G401 (cell line): ENCODE measurements at places on chromosomes 4 and X.

GRCh38 chr4:24032371-24032989, 142.6 kb upstream of the PPARGC1A start:
- DNase-seq: no peak

DNA sequence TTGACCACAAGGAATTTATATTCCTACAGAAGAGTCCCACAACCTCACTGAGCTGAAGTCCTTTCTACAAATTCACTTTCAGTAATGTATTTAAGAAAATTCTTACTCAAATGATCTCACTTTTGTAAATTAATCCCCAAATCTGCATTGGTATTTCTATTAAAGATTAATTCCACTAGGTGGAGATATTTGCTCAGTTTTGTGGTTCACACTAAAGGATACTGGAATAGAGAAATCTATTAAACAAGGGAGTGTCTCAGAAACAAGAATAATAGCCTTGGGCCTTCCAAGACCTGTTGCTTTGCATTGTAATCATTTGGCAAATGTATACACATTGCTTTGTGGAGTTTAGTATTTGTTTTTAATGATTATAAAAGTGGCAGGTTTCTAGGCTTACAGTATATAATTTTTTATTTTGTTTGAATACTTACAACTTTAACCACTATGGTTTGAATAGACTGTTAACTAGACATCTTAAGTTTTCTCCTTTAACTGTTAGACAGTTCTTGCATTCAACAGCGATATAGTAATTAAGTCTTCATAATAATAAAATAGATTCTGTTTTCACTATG, 25.9 kb downstream of the CFAP299 start:
- DNase-seq: peak; percentile 40

DNA sequence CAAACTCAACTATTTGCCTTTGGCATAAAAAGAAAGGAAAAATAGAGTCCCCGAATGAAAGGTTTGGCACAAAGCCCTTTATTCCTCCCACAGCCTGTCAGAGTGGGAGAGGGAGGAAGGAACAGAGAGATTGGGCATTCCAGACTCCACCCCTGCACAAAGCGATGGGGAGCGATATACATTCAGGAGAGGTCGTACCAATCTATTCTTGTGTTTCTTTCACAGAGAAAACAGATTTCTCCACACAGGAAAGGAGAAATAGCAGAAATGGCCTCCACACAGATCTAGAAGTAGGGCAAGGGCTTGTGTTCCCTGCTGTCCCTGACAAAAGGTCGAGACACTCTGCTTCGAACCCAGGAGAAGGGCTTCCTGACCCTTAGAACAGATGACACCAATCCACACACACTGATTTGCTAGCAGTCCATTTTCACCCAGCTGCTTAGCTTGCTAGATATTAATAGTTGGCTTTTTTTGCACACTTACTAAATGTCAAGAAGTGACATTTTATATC, 197.4 kb downstream of the MAML3 start:
- DNase-seq: peak; percentile 50

DNA sequence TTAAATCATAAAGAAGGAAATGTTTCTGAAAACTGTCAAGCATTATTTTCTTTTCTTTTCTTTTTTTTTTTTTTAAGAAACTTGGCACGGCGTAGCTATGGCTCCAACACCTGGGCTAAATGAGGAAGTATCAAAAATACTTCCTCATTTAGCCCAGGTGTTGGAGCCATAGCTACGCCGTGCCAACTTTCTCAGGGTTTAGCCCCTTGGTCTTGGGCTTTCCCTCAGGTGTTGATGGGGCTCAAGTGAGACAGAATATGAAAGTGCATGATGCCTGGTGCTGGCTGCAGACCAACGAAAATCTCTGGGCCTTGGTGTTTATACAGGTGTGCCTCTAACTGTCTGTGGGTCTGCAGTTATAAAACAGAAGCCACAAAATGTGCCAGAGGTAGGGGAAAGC, 132.7 kb downstream of the ARHGAP24 start:
- DNase-seq: no peak

DNA sequence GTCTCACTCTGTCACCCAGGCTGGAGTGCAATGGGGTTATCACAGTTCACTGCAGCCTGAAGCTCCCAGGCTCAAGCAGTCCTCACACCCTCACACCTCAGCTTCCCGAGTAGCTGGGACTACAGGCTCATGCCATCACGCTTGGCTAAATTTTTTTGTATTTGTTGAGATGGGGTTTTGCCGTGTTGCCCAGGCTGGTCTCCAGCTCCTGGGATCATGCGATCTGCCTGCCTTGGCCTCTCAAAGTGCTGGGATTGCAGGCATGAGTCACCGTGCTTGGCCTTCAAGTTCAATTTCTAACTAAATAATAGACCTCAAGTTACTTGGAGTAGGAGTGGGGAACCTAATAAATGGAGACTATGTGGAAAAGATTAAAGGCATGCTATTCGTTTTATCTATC, 48.9 kb downstream of the MND1 start:
- DNase-seq: no peak

DNA sequence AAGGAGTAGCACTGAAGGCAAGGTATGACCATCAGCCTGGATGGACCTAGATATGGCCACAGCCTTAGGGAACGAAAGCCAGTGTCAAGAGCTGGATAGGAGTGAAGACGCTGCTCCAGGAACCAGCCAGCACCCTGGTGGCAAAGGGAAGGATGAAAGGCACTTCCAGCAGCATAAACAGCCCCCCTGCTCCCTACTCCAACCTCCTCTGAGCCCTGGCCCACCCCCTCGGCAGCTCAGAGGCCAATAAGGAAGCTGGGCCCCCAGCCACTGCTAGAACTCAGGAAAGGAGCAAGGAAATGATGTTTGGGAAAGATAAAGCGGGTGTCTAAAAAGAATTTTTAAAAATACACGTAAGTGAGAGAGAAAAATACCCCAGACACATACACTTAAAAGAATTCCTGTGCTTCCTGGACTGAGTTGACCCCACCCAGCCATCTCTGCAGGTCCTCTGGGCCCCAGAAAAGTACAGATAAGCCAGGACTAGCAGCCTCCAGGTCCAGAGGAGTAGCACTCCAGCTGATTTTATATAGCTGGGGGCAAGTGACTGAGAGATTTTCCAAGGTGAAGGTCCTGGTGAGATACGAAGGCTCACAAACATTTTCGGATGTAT, 170.4 kb downstream of the SHROOM4 start:
- no peak for DNase-seq

DNA sequence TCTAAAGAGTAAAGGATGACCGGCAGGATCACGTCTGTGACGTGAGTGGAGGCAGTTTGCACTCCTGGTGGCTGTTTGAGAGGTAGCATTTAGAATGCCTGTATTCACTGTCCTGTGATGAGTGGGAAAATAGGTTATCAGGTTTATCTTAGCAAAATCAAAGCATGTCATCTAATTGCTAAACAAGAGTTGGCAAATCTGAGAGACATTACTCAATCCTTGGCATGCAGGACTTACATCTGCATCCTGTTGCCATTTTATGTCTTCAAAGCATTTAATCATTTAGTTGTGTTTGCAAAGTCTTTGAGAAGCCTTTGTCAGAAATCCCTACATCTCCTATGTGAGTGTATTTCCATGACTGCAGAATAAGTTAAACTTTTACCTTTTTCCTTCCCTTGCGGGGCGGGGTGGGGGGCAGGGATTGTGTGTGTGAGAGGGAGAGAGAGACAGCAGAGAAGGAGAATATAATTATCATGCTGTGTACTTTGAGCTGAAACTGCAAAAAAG, 41.4 kb upstream of the MSANTD1 start:
- no peak for DNase-seq

DNA sequence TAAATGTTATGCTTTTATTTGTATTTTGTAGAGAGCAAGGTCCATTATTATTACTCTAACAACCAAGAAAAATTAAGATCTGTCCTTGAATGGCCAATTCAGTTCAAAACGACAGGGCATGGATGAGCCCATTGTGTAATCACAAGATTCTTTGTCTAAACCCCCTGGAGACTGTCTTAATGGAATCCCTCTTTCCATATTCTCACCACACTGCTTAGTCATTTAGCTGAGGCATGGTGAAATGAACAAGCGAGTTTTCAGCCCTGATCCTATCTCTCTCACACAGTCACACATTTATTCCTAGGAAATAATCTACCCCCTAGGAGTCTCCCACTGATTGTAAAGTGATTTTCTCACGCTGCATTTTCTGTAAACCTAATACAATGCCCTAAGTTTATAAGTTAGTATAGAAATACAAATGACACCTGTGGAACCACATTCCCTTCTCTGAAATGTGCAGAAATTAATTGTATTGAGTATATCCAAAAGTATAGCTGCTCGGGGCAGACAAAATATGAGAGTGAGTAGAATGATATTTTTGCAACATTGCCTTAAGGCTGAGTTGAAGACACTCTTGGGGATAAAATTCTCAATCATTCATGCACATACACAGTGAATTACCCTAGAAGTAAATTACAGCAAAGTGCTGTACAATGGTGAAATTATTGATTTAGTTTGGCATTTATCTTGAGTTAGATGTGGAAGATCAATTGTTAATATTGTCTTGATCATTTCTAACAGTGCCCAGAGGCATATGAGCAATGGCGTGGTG, 119.7 kb upstream of the PCDH7 start:
- DNase-seq: no peak

- DNase-seq: no peak
Observed at GRCh38 chr4:108601106-108601505, 19.3 kb upstream of the RPL34 start.

- no peak for DNase-seq
Observed at GRCh38 chr4:8896506-8896905, 24.9 kb upstream of the HMX1 start.

DNA sequence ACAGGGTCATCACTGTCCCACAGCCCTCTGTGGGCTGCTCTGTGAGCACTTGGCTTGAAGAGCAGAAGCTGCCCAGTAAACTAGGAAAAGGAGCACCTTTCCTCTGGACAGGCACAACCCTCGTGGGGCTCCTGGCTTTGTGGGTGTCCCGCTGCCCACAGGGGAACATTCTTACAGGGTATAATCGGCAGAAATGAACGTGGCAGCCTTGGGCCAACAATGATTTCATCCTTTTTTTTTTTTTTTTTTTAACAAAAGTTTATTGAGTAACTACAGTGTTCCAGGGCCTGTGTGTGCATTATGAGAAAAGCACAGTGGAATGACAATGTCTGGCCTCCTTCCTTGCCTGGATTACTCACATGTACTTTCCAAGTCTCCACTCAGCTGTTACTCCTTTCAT, 197.2 kb downstream of the PDGFC start:
- DNase-seq: no peak

DNA sequence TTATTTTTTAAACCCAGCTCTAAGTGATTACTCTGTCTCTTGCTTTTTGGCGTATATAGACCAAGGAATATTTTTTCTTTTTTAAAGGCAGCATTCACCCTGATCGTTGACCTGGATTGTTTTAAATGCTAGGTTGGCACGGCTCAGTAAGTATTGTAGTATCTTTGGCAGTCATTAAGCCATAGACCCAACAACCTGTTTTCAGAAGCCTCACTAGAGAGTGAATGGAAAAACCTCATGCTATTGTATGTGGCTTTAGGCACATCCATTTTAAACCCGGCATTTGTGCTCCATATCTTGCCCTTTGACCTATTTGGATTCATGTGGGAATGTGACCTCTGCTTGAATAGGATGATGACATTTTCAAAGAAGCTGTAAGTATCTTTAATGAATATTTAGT, 183.9 kb downstream of the SNCA start:
- DNase-seq: no peak

DNA sequence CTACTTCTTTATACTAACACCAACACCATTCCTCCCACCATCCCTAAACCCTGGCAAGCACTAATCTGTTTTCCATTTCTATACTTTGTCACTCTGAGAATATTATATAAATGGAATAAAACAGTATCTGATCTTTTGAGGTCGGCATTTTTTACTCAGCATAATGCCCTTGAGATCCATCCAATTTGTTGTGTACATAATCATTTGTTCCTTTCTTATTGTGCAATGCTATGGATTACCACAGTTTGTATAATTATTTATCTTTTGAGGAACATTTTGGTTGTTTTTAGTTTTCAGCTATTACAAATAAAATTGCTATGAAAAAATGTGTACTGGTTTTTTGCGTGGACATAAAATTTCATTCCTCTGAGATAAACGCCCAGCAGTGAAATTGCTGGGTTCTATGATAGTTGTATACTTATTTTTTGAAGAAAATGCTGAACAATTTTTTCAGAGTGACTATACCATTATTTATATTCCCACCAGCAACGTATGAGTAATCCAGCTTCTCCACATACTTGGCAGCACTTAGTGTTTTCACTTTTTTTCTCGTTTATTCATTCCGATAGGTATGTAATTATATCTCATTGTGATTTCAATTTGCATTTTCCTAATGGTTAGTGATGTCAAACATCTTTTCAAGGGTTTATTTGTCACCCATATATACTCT, 154.3 kb upstream of the DCAF8L1 start:
- DNase-seq: no peak

DNA sequence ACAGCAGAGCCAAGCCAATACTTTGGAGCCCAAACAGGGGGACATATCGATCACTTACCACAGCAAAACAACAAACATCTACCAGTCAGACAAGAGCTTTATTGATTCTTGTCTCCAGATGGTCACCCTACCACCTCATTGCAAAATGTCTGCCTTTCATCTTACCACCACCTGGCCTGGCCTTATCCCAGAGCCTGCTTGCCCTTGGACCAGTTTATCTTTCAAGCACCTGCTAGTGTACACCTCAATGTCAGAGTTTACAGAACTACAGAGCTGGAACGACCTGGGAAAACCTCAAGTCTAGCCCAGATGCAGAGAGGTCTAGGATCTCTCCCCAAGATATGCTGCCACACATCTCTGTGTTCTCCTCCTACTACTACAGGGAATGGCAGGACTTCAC, 4.5 kb downstream of the BCAP31 start:
- no peak for DNase-seq

- DNase-seq: no peak
Observed at GRCh38 chr4:3874028-3874415, 107.8 kb downstream of the ADRA2C start.

- no peak for DNase-seq
Observed at GRCh38 chr4:103778221-103778620, 58.4 kb upstream of the TACR3 start.

DNA sequence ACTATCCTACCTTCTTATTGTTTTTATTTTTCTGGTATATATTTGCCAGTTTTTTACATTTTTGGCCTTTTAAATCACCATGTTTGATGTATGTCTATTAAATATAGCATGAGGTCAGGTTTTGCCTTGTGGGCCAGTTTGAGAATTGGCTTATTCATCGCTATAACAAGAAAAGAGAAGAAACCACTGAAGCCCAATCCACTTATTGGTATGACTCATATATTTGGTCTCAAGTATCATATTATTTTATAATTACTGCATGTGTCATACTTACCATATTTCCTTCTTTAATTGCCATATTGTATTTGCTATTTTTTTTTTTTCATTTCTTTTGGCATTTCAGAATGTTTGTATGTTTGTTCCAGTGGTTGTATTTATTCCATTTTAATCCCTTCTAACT, 99.3 kb downstream of the IRF2 start:
- DNase-seq: no peak

GRCh38 chr4:163590619-163591264, 96.3 kb downstream of the TMA16 start:
- no peak for DNase-seq
